ENCODE measurements at places on chromosomes 6 and 20.

GRCh38 chr20:63082308-63082938 lies 75.7 kb upstream of the BHLHE23 start:
- no peak for DNase-seq

DNA sequence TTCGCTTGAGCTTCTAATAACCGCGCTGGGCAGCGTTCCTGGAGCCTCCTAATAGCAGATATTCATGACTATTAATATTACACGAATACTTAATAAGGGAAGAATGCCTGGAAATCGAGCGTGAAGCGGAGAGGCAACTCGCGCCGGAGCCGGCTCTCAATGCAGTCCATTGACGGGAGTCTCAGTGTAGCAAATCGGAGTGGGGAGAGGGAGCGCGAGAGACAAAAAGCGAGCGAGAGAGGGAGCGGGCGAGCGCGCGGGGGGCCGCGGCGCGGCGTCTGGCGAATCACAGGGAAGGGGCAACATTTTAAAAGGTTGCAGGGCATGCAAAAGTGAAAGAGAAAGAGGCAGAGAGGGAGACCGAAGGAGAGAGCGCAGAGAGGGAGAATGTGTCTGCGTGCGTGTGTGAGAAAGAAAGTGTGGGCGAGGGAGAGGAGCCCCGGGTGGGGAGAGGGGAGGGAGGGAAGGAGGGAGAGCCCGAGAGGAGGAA lies 2.9 kb downstream of the TFAP2A start:
- peak; percentile 4 for DNase-seq

DNA sequence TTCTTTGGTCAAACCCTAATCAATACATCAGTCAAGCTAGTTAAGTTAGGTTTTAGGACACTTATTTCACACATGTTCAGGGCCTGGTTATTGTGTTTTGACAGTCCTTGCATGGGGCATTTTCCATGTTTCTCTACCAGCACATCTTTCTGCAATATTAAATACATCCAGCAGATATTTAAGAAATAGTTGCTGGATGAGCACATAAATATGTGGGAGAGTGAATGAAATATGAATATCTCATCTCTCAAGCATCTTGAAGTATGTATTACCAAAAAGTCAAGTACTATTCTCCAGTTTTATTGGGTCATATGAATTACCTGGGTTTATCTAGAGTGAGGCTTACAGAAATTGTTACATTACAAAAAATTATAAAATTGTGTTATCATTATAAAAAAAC lies 621.9 kb upstream of the GJE1 start:
- no peak for DNase-seq

DNA sequence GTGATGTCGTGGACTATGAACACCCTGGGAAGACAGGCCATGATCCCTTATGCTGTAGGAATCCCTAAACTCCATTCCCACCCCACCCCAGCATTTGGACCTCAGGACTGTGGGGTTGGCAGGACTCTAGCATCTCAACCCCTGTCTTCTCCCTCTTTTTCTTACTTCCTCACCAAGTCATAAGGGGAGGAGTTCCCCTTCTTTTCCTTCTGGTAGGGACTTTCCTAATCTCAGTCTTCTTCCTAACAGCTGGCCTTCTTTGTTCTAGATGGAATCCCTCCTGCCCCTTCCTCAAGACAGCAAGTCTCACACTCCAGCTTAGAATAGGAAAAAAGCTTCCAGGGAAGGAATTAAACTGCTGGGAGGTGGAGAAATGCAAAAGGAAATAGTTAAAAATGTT lies 2.3 kb upstream of the SIRPB2 start:
- no peak for DNase-seq

DNA sequence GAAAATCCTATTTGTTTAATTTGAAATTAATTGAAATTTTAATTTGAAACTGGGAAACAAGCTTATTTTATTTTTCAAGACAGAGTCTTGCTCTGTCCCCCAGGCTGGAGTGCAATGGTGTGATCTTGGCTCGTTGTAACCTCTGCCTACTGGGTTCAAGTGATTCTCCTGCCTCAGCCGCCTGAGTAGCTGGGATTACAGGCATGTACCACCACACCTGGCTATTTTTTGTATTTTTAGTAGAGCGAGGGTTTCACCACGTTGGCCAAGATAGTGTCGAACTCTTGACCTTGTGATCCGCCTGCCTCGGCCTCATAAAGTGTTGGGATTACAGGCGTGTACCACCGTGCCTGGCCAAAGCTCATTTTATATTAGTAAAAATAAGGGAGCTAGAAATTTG lies 4.2 kb downstream of the SRSF3 start:
- no peak for DNase-seq

GRCh38 chr6:15256538-15257271 lies 10.8 kb downstream of the JARID2 start:
- DNase-seq, result no peak
